ENCODE measurements at places on chromosomes 1 and 21.
A peak's percentile ranks its signal among the peaks of the same experiment; 100 is the strongest.

DNA sequence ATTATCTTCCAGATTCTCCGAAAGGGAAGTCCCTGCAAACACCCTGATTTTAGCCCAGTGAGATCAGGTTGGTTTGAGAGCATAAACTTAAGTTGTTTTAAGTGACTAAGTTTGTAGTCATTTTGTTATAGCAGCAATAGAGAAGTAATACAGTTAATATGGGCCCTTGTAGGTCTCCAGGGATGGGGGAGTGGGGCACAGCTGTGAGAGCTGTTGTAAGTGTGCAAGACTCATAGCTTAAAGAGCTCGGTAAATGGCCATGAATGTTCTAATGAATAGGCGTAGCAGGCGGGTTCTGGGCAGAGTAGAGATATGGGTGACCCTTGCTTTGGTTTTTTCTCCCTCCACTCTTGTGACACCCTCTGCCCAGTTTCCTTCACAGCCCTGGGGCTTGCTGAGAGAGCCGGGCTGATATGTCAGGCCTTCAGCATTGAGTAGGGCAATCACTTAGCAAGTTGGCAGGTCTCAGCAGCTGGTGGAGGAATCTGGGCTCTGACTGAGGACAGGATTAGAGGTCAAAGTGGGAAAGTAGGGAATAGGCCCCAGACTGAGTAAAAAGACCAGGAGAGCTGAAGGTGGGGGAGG lies 16.0 kb upstream of the ID3 start:
- no peak for DNase-seq

GRCh38 chr1:228873709-228874108 lies 138.4 kb downstream of the RHOU start:
- no peak for DNase-seq

GRCh38 chr1:158458263-158458662 lies 3.4 kb upstream of the OR10K1 start:
- DNase-seq, result no peak

DNA sequence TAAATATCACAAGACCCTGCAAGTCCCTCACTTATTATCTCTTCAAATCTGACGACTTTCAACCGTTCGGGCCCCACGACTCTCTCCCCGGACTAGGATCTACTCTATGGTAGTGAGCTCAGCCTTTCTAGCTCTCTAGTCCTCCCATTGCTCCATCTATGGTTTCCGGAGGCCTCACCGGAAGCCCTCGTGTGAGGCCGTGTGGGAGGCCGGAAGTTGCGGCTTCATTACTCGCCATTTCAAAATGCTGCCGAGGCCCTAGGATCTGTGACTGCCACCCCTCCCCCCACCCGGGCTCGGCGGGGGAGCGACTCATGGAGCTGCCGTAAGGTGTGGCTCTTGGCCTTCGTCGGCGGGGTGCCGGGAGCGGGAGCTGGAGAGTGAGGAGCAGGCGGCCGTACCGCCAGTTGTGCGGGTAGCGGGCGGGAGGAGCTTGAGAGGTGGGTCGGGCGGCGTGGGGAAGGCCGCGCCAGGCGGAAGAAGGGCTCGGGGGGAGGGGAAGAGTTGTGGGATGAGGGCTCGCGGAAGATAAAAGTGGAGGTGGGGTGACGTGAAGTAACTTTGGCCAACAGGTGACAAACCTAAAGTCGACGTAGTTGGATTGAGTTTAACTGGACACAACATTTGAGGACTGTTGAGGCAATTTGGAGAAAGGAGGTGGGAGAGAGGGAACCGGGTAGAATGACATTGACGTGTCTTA lies at the start of gene MDM4:
TSS of gene MDM4 (plus strand) at position 227 of the 700 bp plus-strand sequence. CDS start 9,113 bp downstream, outside the sequence.
- peak; percentile 86 for DNase-seq

DNA sequence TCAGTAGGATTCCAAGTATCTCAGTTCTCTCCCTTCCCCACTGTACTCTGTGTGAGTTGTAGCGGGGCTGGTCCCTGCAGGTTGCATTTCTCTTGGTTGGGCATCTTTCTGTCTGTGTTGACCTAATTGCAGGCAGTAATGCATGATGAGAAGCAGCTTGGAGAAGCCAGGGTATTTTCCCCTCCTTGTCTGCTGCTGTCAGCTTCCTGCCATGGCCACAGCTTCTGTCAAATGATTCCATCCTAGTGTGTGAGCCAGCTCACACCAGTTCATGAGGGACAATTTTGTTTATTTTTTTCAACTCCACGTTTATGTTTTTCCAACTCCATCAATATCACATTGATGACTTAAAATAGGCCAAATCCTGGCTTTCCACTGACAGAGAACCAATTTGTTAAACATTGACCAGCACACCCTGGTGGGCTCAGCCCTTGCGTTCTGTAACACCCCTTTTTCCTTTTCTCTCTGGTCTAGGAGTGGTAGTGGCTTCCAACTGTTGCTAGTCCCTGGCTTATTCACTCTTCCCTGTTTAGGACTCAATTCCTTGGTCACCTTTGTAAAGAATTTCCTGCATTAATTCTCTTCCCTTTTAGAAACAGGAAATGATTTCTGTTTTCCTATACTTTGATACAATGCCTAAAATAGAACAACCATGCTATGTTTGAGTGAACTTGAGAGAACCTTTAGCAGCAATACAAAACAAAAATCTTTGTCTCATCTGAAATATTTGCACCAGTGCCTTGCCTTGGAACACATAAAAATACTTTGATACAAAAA lies 44.9 kb upstream of the APOBEC4 start:
- no peak for DNase-seq

DNA sequence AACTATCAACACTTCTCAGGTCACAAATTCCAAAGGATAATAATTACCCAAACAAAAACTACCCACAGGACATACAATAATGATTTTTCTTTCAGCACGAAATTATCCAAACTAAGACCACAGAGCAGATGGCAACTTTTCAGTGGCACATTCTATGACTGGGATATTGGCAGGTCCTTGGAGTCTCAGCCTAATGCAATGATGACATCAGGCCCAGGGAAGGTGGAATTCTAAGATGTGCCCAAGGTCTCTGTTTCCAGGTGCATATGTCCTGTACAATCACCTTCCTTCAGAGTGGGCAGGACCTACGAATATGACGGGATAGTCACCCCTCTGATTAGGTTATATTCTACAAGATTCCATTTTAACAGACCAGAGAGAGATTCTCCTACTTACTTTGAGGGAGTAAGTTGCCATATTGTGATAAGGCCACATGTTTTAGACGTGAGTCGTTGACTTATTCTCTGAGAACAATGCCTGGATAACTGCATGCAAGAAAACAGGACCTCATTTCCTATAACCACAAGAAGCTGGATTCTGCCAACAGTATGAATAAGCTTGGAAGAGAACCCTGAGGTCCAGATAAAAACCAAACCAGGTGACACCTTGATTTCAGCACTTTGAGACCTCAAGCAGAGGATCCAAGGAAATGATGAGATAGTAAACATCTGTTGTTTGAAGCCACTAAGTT lies 69.9 kb downstream of the ZC3H11B start:
- no peak for DNase-seq

DNA sequence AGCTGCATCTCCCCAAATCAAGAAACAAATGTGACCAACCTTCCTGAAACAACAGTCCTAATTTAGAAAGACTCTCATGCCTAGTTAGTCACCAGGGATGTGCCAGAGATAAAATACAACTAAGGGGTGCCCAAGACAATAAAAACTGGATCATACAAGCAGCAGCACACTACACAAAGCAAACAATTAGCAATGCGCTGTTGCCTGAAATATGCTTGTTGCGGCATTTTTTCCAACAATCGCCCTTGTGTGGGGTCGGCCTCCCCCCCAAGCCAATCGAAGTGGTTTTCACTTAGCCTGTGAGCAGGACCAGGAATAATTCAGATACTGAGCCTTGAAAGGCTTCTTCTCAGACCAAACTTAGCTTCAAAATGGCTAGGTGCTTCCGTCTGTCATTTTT lies 1.4 kb upstream of the STMN1 start:
- DNase-seq, result no peak

GRCh38 chr1:197987294-197987693 lies 70.1 kb downstream of the LHX9 start:
- DNase-seq, result no peak

GRCh38 chr1:82106672-82107071 lies 305.9 kb downstream of the ADGRL2 start:
- DNase-seq, result no peak

Data from stimulated activated CD8-positive, alpha-beta memory T cell treated with anti-CD3 and anti-CD28 coated beads, Interleukin-15, amount 100 ng/mL, for 24 hours (primary cell).